ENCODE measurements at places on chromosomes 4 and X.

DNA sequence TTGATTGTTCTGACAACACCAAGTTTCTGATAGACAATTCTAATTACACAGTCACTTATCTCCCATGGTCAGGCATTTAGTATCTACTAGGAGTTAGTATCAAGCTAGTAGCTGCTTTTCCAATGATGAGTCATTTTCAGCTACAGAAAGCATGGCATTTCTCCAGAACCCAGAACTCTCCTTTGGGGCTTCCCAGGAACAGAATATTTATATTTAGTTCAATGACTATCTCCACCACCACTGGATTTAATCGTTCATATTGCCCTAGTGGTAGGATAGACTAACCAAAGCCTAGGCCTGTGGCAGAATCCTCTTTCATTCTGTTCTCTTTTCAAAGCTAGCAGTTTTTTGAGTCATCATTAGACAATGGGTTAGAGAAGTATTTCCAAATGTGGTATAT is 569.4 kb downstream of the GABRG1 start:
- DNase-seq = no peak

DNA sequence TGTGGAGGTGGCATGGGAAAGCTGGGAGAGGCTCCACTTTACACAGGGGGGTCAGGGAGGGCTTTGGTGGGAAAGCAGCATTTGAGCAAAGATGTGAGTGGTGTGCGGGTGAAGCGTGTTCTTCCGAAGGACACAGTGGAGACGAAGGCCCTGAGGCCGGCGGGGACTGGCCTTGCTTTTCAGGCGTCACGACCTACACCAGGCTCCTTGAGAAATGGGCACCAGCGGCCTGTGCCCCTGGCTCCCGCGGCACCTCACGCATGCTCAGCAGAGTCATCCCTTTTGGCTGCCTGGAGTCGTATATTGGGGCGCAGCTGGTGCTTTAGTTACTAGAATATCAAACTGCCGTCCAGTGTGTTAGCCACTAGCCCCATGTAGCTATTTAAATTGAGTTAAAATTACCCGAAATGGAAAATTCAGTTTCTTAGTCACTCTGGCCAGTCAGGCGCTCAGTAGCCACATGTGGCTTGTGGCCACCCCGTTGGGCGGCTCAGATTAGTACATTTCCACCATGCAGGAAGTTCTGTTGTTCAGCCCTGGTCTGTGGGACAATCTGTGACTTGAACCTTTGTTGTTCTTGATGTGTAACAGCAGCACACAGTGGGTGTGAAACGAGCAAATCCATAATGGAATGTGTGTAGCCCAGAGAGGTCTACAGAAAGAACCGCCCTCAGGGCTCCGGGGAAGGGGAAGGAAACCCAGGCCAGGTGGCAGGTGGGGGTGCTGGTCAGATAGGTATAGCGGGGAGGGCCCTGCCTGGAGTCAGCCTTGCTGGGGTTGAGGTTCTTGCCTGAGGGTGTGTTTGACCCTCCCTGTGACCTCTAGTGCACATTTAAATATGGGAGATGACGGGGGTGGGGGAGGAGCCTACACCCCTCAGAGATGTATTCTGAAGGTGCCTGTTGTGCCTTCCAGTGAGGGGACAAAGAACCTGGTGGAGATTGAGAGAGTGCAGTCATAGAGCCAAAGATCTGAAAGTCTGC is 30.4 kb downstream of the TBC1D14 start:
- no peak for DNase-seq

DNA sequence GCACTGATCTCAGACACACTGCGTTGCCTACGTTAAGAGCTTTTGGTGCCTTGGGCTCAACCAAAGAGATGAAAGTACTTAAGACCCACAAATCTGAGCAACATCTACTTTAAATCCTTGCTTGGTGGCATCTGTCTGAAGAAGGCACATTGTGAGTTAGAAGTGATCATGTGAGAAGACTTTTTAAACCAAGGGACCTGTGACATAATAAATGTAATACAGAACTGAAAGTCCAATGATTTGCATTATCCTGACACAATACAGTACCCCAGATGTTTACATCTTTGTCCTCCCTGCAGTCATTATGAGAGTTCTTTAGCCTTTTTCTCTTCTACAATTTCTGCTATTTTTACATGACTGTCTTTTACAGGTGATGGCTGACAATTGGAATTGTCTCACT is 96.7 kb upstream of the FTHL17 start:
- DNase-seq = no peak

DNA sequence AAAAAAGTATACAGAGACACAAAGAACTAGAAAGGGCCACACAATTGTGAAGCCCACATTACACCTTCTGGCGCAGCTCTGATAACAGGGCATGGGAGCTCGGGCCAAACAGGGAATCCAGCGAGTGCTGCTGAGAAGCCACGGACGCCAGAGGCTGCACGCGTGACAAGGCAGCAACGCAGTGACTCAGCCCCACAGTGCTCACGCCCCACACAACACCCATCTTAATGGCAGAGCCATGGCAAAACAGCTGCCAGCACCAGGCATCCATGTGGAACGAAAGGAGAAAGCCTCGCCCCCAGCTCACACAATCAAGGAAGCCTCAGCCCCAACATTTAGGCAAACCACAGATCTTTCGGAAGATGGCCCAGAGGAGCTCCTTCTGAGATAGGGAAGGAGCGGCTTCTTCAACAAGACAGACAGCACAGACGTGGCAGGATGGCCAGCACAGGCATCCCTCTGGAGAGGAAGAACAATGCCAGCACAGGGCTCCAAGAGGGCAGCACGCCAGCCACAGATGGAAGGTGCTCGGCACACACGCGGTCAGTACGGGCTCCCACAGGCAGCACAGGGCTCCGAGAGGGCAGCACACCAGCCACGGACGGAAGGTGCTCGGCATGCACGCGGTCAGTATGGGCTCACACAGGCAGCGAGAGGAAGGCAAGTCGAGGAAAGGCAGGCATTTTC is 33.1 kb downstream of the GAK start:
- no peak for DNase-seq

GRCh38 chrX:109190542-109190941 is 291.3 kb downstream of the GUCY2F start:
- no peak for DNase-seq

DNA sequence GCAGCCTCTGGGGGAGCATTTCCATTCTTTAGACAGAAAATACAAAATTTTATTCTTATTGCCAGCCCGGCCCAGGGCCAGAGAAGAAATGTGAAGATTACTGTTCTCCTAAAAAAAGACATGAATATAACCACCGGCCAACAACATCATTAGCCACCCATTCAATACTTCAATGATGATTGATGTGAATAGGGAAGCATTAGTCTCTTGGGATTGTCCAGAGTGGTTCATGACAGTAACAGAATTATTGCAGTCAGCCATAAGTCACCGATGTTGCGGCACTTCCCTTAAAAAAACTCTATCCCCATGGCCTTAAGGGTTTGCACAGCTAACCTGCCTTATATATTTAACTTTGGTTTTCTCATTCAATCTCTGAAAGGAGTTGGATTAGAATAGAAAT is 418.7 kb downstream of the CENPC start:
- DNase-seq = no peak

DNA sequence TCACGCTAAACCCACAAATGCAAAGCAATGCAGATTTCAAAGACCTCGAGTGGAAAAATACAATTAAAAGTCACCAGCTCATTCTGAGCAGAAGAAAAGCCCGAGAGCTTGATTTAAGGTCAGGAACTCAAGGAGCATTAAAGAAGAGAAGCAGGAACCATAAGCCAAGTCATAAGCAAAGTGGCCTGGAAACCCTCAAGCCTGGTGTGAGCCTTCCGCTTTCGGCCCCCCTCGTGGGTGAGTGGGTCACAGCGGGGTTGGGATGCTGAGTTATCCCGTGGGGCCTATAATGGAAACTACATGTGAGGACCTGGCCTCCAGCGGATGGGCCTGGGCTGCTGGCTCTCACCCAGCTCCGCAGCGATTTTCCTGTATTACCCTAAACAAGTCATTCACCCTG is 504.3 kb downstream of the RAB28 start:
- no peak for DNase-seq

DNA sequence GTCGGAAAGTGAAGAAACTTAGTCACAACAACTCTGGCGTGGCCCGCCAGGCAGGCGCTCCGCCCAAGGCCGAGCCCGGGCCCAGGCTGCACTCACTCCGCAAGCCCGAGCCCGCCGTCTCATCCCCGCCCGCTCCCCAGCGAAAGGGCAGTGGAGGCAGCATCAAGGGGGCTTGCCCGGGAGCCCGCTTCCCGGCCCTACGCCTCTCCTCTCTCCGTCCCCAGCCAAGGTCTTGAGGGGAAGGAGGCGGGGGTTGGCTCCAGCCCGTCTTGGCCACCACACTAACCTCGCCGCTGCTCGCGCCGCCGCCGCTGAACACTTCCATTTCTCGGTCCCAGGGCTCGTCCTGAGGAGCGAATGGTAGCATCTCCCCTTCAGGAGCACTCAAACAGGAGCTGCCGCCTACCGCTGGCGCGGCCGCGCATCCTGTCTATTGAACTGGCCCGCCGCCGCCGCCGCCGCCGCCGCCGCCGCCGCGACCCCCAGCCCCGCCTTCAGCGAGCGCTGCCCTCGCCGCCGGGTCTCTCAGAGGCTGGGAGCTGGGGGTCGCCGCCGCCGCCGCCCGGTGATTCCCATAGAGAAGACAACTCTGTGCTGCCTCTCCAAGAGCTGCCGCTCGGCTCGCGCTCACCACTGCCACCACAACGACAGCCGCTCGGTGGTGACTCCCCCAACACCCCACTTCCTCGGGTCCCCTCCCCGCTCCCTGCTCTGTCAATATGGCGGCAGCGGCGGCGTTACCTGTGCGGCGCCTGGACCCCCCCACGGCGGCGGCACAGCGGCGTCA is at the start of gene RPS6KA6:
RPS6KA6 (minus strand) TSS at position 667 of the 787 bp plus-strand sequence; CDS start at position 367, 300 bp downstream.
- peak; percentile 9 for DNase-seq

DNA sequence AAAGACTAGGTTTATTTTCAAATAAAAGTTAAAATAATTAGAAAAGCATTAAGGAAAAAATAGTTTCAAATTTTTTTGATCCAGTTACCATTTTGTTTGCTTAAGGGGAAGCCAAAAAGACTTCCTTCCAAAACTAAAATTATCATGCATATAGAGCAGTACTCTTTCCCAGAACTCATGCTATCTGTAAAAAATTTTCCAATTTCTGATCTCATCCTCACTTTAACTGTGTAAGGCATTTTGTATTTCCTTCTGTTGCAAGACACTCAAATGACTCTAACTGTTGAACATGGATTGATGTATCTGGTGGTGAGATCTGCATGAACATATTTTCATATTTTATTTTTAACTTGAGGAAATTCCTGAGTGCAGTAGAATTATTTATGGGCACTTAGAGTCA is 150.1 kb downstream of the ADAM29 start:
- no peak for DNase-seq

DNA sequence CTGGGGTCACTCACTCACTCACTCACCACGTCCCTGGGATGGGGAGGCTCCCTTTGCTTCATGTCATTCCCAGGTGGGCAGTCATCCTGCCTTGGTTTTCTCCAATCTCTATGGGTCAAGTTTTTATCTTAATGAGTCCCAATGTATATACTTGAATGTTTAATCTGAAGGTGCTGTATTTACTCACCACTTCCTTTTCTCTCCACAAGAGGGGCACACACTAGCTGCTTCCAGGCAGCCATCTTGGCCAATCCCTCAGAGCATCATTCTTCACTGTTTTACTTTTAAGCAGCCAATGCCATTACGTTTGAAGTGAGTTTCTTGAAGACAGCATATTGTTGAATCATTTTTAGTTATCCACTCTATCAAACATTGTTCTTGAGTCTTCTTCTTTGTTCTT is 153.4 kb upstream of the ARSJ start:
- no peak for DNase-seq

- DNase-seq = peak; percentile 13
Observed at GRCh38 chr4:109332926-109333464, 30.5 kb upstream of the COL25A1 start.

GRCh38 chr4:84237008-84237407 is 262.1 kb downstream of the NKX6-1 start:
- no peak for DNase-seq

DNA sequence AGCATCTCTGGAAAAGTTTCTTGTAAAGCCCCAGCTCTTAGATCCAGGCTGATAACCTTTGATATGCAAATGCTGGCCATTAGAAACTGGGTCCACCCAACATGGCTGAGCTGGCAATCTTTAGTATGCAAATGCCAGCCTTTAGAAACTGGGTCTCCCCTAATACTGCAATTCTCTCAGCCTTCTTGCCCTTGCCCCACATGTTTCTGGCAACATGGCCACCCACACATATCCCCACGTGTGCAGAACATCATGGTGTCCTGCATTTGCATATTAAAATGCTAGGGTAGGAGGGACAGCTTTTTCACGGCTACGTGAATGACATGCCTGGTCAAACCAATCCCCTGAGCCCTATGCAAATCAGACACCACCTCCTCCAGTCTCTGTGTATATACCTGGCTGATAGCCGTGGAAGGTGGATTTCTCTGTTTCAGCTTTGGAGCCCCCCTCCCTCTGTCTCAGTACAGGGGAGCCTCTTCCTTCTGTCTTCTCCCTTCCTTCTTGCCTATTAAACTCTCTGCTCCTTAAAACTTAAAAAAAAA is 344.0 kb upstream of the NWD2 start:
- no peak for DNase-seq

GRCh38 chr4:152626790-152627189 is 53.0 kb downstream of the TMEM154 start:
- no peak for DNase-seq

- DNase-seq = no peak
Observed at GRCh38 chr4:186912606-186913005, 188.9 kb upstream of the FAT1 start.

DNA sequence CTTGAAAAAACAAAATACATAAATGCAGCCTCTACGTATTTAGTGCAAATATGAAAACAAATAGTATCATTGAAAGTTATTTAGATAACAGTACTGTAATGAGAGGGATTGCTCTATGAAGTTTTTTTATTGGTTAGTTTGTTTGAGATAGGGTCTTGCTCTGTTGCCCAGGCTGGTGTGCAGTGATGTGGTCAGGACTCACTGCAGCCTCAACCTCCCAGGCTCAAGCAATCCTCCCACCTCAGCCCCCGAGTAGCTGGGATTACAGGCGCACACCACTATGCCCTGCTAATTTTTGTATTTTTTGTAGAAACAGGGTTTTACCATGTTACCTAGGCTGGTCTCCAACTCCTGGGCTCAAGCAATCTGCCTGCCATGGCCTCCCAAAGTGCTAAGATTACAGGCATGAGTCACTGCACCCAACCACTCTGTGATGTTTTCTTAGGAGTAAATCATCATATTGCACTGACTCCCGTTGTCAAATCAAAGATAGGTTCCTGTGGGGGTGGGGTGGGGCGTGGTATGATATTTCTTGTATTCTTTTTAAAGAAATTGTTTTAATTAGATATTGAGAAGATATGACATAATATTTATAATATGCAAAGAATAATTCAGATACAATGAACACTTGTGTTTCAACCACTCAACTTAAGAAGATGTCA is 75.8 kb downstream of the ATG4A start:
- DNase-seq = peak; percentile 40

DNA sequence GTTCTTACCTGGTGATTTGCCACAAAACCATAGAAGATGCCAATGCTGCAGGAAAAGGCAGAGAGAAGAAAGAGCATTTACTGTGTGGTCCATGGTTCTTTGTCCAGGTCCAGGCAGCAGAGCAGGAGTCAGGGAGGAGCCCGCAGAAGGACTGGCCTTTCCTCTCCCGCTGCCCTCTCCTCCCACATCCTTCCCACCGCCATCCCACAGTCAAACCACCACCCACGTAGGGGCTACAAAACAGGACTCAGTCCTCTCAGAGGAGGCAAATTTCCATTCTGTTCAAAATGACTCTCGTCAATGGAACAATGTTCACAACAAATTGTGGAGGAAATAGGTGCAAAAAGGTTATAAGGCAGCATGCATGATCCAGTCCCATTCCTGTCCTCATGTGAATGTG is 58.6 kb downstream of the PROM1 start:
- no peak for DNase-seq
